ENCODE measurements at places on chromosomes 1 and 21.

GRCh38 chr21:37342046-37342632 is 24.4 kb upstream of the DYRK1A start:
- DNase-seq, result peak; percentile 21

DNA sequence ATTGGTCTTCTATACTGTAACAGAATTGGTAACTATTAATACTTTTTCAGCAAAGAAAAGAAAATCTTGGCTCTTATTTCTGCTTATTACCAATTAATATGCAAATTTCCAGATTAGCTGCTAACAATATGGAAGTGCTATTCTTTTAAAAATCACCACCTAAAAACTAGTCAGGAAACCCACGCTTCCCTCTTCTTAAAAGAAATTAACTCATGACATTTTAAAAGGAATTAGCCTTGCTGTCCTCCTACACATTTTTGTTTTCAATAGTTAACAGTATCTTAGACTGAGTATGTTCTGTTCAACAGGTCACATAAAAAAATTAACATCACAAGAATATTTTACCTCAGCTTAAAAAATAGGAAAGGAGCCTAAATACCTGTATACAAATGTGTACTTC is 27.3 kb downstream of the ABL2 start:
- no peak for DNase-seq

DNA sequence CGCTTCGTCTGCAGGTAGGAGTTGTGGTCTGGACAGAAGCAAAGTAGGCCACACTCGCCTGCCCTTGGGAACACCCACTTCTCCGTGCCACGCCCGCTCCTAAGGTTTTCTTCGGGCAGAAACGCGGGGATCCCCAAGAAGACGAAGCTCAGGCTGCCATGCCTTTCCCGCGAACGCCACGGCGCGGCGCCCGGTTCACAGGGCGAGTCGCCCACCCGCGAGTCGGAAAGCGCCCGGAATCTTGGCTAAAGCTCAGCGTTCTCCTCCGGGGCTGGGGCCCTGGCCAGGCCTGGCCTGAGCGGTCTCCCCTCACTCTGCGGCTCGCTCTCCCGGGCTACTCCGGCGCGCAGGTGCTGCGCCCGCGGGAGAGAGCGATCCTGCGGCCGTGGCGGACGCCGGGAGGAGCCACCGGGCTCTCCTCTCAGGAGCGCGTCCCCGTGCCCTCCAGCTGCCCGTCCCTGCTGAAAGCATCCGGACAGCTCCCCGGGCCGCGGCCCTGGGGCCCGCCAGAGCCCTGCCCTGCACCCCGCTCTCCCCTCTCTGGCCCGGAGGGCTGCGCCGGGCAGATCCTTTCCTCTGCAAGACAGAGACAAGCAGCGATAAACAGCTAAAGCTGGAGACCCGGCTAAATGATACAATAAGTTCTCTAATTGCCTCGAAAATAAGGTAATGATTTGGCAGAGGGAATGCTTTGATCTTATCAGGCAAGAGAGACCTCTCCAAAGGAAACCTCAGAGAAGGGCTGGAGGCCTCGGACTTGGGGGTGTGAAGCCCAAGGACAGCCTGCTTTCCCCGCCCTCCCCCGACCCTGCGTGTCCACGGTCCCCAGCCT is 6.7 kb upstream of the WNT2B start:
- DNase-seq, result peak; percentile 50

GRCh38 chr1:5580926-5581325 is 411.3 kb downstream of the NPHP4 start:
- DNase-seq, result no peak

DNA sequence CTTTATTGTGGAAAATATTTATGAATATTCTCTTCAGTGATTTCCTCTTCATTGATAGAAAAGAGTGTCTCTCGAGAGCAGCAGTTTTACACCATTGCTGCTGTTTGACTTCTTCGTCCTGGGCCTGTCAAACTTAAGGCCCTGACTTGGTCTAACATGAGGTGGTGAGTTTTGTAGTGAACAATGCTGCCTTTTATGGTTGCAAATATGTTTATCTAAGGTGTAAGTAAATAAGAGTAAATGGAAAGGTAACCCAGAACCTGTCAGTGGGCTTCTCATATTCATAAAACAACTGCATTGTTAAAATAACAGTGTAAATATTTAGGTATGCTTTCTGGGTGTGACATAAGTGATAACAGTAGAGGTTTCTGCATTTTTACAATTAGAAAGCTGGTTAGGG is 62.8 kb upstream of the SCCPDH start:
- no peak for DNase-seq

GRCh38 chr1:153606194-153606593 is 6.7 kb downstream of the S100A16 start:
- no peak for DNase-seq

- DNase-seq, result no peak
These were observed 820.3 kb downstream of the ADGRL2 start for GRCh38 chr1:82621076-82621475.

DNA sequence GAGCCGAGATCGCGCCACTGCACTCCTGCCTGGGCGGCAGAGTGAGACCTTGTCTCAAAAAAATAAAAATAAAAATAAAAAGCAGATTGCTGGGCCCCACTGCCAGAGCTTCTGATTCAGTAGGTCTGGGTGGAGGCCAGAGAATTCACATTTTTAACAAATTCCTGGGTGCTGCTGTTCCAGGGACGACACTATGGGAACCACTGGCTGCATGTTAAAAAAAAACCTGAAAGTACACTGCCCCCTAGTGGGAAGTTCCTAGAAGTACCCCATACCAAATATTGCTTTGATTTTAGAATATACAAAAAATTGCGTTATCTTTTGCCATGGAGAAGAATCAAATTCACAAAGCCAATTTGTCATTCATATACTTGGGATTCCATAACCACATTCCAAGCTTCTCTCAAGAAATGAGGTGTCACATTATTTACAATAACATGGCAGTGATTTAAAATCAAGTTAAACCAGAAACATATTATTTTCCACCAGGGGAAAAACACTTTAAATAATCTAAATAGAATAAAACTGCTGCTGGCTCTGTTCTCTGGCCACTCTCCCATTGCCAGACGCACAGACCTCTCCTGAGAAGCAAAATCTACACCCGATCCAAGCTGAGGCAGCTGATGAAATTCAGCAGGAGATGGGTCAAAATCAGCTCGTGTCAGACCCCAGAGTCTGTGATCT is 27.4 kb downstream of the SYF2 start:
- DNase-seq, result peak; percentile 28

GRCh38 chr1:91172541-91172940 is 150.7 kb upstream of the ZNF644 start:
- DNase-seq, result no peak

- DNase-seq, result no peak
These were observed 253.1 kb upstream of the DUSP10 start for GRCh38 chr1:221994939-221995338.

- no peak for DNase-seq
These were observed 100.4 kb upstream of the ETV3 start for GRCh38 chr1:157238585-157238984.

- DNase-seq, result peak; percentile 35
These were observed 241.2 kb upstream of the MAP1LC3C start for GRCh38 chr1:242240077-242240476.

DNA sequence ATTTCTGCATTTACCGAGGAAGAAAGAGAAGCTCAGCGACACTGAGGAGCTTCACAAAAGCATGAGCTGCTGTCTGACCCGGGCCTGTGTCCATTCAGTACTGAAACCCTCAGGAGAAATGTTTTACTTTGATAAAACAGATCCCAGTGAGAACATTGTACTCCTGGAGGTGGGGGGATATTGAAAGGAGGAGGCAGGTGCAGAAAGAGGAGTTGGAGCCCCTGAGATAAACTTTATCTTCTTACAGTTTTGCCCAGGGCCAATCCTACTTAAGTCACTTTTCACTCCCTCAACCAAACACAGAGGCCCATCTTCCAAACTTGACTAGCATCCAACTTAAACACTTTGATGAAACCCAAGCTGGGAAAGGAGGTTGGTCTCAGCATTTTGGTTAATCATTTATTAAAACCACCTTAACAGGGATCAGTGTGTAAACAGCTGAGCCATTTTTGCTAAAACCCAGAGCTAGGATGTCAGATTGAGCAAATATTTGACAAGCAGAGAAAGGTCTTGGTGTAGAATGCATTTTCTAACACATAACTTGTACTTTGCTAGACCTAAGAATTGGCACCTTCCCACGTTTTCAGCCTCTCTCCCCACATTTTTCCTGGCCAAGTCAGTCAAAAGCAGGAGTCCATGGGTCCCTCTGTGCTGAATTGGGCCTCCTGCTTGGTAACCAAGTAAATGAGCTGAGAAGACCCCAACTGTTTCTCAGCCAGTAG is 32.5 kb upstream of the SARS1 start:
- DNase-seq, result no peak

DNA sequence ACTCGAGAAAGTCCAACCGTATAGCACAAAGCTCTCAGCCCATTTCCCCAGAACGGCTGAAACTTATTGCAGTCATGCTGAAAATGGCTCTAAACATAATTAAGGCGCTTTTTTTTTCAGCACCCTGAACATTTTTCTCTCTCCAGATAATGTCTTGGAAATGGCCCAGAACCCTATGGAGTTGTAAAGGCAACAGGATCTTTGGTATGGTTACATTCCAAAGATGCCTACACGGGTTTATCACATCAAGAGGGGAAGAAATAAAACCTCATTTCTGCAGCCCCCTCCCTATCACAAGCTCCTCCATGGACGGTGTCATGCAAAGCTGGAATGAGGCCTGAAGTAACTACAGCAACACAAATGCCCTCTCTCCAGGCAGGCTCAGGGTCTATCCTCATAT is 126.4 kb upstream of the GALNT2 start:
- no peak for DNase-seq

GRCh38 chr1:227351443-227351842 is 33.2 kb upstream of the CDC42BPA start:
- DNase-seq, result no peak

DNA sequence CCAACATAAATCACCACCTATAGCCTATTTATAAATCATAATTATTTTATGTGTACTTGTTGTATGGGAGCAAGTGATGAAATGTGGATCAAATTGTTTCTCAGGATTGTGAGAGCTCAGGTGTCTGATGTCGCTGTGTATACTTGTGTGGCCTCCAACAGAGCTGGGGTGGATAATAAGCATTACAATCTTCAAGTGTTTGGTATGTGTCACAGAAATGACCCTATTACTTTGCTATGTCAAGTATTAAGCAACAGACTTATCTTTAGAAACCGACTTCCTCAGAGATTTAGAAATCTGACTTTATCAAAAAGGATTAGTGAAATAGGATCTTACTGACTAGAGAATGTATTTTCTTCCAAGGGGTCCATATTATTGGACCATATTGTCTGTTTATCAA is 280.9 kb downstream of the TPR start:
- no peak for DNase-seq

DNA sequence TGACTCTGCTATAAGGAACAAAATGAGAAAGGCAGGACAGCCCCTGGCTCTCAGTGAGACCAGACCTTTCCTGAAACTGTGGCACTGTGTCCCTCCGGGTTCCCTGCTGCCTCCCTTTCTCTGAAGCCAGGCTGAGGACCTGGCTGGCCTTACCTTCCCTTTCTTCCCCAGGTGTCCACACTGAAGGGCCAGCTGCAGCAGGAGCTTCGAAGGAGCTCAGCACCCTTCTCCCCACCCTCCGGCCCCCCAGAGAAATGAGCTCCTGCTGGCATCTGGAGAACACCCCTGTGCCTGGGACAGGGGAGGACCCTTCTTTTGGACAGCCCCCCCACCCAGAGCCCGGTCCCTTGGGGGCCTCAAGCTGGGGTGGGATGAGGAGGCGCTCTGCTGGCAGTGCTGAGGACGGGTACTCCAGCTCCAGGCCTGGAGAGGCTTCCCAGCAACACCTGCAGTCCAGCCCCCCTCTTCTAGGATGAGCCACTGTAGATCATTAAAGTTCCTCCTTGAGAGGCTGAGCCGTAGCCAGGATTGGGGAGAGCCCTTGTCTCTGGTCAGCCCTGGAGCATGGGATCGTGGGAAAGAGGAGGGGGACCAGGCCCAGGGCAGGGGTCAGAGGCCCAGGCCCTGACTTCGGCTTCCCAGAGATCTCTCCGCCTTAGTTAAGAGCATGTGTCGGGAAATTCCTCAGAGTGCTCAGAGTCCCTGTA is 8.1 kb downstream of the MFAP2 start:
- DNase-seq, result no peak

GRCh38 chr21:46256501-46256994 is 28.0 kb upstream of the LSS start:
- no peak for DNase-seq

GRCh38 chr1:247386687-247387086 is 29.3 kb upstream of the NLRP3 start:
- DNase-seq, result no peak

- no peak for DNase-seq
These were observed at the start of gene SDC3 for GRCh38 chr1:30908696-30909364. TSS of gene SDC3 (minus strand) at chr1:30908758. CDS start at chr1:30908586, 172 bp downstream.

All from SK-N-DZ (cell line).